NCI-H1092 (cell line): ENCODE measurements at places on chromosomes 6 and 20.

DNA sequence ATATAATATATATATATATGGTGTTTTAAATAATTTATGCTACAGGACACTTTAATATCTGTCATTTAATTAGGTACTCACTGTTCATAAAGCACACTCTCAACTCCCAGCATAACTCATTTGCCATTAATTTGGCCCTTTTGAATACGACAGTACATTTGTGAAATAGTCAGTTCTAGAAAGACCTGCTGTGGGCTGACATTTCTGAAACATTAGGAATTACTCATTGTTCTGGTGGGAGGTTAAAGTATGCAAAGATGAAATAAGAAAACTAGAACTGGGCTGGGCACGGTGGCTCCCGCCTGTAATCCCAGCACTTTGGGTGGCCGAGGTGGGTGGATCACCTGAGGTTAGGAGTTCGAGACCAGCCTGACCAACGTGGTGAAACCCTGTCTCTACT is 497.5 kb downstream of the UTRN start:
- DNase-seq, result no peak

- DNase-seq, result no peak
Observed at GRCh38 chr20:56406910-56407309, 5.2 kb upstream of the CASS4 start.

DNA sequence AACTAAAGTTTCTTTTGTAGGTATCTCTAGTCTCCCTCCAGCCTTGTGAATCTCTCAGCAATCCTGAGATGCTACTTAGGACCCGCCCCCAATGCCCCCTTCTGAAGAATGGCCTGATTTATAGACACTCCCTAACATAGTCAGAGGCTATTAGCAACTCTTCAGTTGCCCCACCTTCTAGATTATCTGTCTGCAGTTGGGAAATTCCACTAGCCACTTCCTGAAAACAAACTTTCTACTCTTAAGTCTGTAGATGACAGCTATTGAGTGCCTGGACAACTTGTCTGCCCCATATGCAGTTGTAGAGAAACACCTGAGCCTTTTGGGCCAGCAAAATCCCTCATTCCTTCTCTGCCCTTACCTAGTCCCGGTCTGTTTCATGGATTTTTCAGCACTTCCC is 188.2 kb upstream of the PREP start:
- DNase-seq, result no peak

DNA sequence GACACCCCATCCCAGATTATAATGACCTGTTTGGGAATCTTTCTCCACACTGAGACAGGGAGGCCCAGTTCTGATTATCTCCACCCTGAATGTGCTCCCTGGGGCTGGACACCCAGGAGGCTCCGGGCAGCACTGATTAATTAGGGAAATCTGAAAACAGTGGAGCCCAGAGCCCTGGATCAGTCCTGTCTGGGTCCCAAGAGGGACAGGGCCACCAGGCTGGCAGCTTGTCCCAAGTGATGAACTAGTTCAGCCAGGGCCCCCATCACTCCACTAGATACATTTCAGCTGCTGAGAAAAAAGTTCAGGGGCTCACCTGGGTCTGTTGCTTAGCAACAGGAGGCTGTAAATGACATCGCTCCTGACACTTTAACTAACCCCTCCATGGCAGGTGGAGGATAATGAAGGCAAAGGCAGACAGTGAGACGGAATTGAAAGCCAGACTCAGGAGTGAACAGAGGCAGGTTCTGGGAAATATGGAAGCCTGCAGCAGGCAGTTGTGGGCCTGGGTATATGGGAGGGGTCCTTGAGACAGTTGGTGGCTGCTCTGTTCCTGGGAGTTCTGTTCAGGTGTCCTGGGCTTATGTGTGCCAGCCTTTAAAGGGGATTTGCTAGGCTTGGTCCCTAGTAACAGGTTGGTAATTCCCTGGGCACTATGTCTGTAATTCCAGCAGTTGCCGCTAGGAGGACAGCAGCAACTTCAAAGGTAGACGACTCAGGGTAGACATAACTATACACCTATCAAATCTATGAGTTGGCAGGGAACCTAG is 78.3 kb upstream of the CTNNBL1 start:
- DNase-seq, result no peak

DNA sequence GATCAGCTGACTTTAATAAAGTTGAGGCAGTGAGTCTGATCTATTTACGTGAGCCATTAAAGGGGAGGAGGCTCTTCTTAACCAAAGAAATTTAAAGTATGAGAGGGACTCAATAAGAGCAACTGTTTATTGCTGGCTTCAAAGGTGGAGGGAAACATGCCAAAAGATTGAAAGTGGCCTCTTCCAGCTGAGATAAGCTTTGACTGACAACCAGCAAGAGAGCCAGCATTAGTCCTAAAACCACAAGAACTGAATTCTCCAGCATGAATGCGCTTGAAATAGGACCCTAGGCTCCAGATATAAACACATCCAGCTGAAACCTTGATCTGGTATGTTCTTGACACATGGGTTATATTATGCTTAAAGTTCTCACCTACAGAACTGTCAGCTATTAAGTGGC is 123.1 kb upstream of the GJE1 start:
- DNase-seq, result no peak

GRCh38 chr6:10854922-10855632 is 16.7 kb upstream of the MAK start:
- no peak for DNase-seq

DNA sequence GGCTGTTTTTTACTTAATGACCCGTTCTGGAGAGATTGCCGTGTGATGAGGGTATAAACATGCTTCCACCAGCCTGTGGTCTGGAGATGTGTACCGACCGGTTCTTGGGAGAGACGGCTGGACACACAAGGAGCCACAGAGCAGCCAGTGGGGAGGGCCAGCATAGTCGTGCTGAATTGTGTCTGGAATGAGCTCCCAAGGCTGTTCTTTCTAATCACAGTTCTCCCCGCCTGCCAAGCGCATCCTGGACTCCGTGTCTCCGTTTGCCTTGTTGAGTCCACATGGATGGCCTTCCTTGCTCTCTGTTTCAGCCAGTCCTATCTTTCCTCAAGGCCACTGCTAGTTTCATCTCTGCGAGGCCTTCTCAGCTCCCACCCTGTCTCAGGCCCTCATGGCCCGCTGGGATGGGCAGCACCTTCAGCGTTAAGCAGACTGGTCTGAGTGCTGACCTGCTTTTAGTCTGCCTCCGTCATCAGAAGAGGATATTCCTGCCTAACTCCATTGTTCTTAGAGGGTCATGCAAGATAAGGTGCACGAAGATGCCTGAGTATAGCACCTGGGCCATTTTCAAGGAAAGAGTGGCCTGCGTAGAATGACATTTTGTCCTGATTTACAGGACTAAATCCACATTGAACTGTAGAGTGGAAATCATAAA is 20.6 kb downstream of the MANBAL start:
- DNase-seq, result no peak

DNA sequence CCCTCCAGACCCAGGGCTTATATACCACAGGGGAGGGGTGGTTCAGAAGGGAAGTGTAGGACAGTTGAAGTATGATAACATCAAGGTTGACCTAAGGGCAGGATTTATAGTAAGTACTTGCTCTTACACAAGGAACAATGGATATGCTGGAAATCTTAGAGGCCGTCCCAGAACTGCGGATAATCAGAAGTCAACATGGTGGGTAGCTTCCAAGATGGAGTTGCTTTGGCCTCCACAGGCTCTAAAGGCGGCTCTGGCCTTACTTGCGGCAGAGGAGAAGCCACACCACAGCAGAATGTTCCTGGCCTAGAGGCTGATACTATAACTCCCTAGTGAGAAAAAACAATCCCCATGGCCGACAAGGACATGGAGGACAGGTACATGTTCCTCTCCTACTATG is 344.7 kb downstream of the CDC5L start:
- DNase-seq, result no peak

- DNase-seq, result no peak
Observed at GRCh38 chr20:9021699-9022098, 47.2 kb upstream of the PLCB4 start.

- DNase-seq, result no peak
Observed at GRCh38 chr6:89980353-89980752, 86.1 kb downstream of the GJA10 start.

GRCh38 chr6:45537539-45537938 is 159.8 kb upstream of the SUPT3H start:
- DNase-seq, result no peak

- no peak for DNase-seq
Observed at GRCh38 chr6:17835784-17836183, 129.1 kb upstream of the NUP153 start.

GRCh38 chr6:167984876-167985604 is 12.4 kb upstream of the KIF25 start:
- DNase-seq, result no peak

DNA sequence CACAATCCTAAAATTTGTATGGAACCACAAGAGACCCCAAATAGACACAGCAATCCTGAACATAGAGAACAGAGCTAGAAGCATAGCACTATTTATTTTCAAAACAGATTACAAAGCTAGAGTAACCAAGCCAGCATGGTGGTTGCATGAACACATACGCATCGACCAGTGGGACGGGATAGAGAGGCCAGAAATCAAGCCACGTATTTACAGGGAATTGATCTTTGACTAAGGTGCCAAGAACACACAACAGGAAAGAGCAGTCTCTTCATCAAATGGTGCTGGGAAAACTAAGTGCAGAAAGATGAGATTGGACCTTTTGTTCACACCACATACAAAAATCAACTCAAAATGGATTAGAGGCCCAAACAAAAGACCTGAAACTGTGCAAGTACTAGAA is 21.1 kb downstream of the TTLL2 start:
- no peak for DNase-seq

DNA sequence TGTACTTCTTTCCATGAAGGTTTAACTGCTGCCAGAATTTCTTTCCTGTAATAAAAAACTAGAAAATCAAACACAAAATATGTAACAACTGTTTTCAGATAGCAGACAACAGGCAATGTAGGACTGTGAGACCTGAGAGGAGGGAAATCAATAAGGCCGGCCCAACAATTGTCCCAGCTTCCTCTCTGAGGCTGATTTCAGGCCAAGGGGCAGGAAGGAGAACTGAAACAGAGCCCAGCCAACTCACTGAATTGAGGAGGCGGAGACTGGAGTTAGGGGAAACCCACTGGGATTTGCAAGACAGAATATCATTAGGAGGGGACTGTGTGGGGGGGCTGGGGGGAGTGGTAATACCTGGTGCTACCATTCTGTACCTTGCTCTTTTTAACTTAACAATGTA is 42.2 kb downstream of the FLRT3 start:
- DNase-seq, result no peak

DNA sequence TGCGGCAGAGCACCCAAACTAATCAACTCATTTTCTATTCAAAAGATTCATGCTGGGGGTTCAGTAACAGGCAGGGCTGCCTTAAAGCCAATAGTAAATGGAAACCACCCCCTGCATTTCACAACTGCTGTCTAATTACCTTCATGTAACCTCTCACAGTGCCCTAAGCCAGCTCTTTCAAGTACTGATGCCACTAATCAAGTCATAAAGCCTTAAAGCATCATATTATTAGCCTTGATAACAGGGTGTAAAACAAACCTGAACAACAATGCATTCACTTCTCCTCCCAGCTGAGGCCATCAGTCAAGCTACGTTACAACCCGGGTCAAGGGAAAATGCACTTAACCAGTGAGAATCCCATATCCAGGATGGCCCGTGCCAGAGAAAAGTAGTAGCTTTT is 33.0 kb downstream of the TRERF1 start:
- DNase-seq, result no peak

DNA sequence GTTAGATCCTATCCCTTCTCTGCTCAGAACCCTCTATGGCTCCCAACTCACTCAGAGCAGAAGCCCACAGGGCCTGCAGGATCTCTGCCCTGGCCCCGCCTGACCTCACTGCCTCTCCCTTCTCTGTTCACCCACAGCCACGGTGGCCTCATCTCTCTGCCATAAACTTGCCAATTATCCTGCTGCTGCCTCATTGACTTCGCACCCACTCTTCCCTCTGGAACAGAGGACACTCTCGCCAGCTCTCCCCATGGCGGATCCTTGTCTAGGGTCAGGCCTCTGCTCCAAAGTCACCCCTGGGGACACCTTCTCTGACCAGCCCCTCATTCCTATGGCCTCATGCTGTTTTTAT is 86.4 kb downstream of the CEBPB start:
- no peak for DNase-seq

DNA sequence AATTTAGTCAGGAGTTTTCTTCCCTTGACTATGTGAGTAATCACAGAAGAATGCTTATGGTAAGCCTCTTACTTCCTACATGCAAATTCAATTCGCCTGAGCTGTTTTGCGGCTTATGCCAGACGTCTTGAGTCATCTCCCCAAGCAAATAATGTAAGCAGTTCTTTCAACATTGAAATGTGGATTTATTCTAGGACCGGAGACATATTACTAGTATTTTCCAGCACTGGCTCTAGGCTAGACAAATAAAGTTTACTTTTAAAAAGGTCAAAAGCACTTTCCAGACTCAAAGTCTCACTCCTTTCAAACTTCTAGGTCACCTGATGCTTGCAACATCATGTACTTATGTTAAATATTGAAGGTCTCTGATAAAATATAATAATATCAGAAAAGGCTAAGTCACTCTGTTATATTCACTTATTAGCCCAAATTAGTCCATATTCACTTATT is 38.1 kb upstream of the NOX3 start:
- DNase-seq, result no peak

GRCh38 chr20:63782051-63782471 is 42.5 kb downstream of the SLC2A4RG start:
- no peak for DNase-seq

GRCh38 chr6:125944434-125944816 is 12.1 kb upstream of the HINT3 start:
- no peak for DNase-seq

- DNase-seq, result peak; percentile 46
Observed at GRCh38 chr20:60255415-60255814, 297.2 kb downstream of the CDH26 start.

DNA sequence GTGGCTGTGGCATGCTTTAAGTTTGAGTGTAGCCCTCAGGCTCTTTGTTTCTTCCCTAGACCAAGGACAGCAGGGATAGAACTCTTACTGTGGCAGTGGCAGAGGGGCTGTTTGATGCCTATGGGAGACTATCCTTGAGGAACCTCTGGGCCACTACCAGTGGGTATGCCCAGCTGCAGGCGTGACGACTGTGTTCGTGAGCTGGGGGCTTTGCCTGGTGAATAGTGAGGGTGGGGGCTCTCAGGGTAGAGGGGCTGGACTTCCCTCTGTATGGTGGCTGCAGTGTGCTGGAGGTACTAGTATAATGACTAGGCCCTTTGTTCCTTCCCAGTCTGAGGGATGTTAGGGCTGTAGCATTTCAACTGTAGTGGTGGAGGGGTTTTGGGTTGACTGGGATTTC is 1242.0 kb downstream of the KHDRBS2 start:
- no peak for DNase-seq

DNA sequence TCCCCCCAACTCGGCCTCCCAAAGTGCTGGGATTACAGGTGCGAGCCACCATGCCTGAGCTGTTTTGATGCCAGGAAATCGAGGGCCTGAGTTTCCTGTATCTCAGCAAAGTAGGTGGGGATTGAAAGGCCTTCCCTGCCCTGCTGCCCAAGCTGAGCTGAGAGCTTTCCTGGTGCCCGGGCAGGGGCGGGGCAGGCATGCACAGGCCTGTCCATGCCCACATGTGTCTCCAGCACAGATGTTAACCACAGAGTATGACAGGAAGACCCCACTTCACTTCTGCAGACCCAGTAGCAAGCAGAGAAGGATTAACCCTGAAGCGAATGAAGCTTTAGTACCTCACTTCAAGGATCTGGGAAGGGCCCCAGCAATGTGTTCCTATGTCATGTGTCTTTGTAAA is 66.0 kb downstream of the GPR6 start:
- no peak for DNase-seq
